Islet precursor cell (in vitro differentiated cells): ENCODE measurements at places on chromosomes 7 and 10.

- DNase-seq, result no peak
These were observed 143.8 kb downstream of the ZNF22 start for GRCh38 chr10:45144326-45145070.

DNA sequence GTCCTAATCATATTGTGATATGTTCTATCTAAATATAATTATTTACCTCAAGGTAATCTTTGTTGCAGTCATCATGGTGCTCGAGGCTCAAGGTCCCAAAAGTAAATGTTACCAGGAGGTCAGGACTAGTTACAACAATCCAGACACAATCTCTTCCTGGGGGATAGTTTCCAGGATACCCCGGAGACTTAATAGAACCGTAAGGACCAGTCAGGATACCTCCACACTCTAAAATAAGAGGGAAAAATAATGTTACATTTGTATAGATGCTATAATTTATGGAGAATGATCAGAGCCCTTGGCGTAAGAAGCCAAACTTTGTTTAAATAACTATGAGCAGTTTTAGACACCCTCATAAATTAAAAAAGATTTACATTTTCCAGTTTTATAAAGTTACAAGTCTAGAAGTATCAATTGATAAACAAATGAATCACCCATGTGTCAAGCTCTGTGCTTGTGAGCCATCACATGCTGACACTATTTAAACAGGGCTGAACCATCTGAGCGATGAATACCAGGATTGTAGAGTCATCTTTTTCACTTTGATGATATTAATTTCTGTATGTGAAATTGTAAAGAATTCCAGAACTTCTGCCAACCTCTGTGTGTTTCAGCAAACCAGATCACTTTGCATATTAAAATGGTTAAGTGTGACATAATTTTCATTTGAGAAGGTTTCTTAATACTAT is 41.3 kb downstream of the CUBN start:
- DNase-seq, result no peak

GRCh38 chr7:14013898-14014297 is 24.4 kb upstream of the ETV1 start:
- no peak for DNase-seq

- peak; percentile 80 for DNase-seq
These were observed 3.4 kb downstream of the CALHM2 start for GRCh38 chr10:103448746-103449145.

DNA sequence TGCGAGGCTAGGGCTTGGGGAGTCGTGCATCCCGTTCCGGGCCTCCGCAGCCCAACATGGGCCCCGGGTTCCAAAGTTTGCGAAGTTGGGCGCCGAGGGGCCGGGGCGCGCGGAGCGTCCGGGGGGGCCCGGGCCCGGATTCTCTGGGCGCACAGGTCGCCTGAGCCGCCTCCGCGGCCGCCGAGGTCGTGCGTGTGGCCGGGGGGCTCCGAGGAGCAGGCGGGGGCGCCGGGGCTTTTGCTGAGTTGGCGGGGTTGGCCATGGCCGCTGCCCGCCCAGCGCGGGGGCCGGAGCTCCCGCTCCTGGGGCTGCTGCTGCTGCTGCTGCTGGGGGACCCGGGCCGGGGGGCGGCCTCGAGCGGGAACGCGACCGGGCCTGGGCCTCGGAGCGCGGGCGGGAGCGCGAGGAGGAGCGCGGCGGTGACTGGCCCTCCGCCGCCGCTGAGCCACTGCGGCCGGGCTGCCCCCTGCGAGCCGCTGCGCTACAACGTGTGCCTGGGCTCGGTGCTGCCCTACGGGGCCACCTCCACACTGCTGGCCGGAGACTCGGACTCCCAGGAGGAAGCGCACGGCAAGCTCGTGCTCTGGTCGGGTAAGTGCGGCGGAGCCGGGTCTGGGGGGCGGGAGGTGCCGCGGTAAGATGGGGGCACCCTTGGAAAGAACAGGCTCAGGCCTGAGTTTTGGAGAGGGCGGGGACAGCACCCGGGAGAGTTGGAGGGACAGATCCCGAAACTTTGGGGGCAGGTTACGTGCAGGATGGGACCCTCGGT is 643 bp downstream of the SMO start:
- peak; percentile 63 for DNase-seq

DNA sequence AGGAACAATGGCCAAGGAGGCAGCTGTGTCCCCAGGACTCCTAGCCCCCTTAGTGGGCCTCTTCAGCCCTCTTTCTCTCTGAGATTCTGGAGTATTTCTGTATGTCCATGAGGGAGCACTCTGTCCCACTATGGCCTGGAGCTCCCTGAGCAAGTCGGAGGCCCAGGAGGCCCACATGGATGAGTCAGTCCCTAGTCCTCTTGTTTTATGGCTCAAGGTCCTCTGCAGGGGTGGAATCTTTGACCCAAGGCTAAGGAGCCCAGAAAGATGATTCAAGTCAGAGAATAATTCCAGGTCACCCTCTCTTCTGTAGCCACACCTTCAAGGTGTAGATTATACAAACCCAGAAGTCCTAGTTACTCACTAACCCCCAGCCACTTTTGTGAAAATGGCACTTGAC is 125.6 kb downstream of the PLXNA4 start:
- no peak for DNase-seq

DNA sequence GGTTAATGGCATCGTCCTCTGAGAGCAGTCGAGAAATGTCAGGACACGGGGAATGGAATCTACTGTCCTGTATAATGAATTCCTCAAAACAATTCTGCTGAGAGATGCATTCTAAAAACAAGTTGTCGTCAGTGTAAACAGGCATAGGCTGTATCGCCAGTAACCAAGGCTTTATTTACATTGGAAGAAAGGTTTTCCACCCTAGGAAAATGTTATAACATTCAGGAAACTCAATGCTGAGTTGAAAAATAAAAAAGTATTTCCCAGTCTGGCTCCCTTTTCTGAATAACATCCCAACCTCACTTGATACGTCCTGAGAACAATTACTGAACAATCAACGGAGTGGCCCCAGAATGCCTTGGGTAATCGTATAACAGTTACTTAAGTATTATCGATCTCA is 79.6 kb upstream of the UCN3 start:
- no peak for DNase-seq

DNA sequence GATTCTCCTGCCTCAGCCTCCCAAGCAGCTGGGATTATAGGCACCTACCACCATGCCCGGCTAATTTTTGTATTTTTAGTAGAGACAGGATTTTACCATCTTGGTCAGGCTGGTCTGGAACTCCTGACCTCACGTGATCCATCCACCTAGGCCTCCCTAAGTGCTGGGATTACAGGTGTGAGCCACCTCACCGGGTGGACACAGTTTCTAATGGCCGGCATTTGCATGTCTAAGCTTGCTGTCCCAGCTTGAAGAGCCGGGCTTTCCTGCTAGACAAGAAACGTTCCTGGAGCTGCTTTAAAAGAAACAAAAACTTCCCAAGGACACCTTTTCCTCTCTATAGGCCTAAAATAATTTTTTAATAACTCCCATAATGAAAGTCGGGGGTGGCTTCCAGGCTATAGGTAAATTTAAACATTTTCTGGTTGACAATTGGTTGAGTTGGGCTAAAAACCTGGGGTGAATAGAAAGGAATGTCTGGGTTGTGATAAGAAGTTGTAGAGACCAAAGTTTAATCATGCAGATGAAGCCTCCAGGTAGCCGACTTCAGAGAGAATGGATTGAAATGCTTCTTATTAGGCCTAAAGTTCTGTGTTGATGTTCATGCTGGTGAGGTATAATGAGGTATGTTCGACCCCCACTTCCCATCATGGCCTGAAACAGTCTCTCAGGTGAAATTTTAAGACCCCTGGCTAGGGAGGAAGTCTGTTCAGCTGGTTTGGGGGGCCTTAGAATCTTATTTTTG is 8.8 kb downstream of the ACADSB start:
- DNase-seq, result no peak

DNA sequence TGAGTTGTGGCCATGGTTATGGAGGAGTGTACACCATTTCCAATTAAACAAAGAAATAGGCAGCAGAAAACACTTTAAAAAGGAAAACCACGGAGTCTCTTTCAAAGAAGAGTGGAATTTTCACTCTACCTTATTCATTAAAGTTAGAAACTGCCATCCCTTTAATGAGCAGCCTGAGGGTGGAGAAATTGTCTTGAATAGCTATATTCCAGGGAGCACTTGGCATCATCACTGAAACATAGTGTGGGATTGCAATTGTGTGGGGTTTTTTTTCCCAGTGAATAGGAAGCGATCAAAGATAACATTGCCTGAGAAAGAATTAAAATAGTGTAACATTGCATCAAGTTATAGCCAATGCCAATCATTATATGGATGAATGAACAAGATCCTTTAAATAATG is 191.6 kb downstream of the TEX36 start:
- DNase-seq, result no peak

- DNase-seq, result no peak
These were observed 50.5 kb downstream of the TMEM209 start for GRCh38 chr7:130154501-130155317.

DNA sequence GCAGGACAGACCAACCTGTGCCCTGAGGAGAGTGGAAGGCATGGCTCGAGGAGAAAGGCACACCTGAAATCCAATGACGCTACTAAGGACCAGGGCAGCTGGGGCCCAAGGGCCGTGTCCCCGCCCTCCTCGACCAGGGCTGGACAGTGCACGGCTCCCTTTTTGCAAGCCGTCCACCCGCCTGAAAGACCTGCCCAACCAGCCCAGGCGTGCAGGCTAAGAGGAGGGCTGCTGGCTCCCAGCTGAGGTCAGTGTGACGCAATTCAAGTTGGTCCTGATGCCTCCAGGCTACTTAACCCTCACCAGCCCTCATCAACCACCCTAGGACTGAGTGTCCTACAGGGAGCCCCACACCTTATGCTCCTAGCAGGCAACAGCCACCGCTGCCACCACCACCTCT is 69.3 kb downstream of the DLG5 start:
- peak; percentile 93 for DNase-seq

DNA sequence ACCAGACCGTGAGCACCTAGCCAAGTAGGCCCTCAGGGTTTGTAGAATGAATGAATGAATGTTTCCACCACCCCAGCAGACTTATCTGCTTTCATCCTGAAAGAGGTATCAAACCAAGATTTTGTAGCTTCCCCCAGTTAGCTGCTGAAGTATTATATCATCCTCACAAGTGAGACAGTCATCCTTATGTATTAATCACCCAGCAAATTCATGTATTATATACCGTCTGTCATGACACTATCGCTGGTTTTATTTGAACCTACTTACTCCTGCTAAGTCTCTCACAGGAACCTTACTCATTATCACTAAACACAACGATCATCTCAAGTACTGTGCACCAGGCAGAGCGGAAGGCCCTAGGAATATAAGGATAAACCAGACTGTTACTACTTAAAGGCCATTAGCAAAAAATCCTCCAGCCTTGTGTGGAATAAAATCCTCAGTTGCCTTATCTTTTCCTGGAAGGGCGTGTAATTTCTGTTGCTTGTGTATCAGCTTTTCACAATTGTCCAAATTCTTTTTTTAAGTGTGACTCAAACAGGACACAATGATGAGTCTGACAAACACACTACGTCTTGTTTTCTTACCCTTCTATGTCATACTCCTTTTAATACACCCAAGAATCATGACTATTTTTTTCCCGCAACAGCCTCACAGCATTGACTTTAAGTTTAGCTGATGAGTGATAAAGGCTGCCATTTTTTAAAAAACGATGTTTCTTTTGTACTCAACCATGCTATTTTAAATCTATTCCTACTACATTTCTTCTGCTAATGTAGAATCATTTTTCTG is 176.1 kb upstream of the KLF14 start:
- DNase-seq, result no peak

GRCh38 chr10:122112625-122113160 is 123.7 kb downstream of the TACC2 start:
- DNase-seq, result peak; percentile 97

DNA sequence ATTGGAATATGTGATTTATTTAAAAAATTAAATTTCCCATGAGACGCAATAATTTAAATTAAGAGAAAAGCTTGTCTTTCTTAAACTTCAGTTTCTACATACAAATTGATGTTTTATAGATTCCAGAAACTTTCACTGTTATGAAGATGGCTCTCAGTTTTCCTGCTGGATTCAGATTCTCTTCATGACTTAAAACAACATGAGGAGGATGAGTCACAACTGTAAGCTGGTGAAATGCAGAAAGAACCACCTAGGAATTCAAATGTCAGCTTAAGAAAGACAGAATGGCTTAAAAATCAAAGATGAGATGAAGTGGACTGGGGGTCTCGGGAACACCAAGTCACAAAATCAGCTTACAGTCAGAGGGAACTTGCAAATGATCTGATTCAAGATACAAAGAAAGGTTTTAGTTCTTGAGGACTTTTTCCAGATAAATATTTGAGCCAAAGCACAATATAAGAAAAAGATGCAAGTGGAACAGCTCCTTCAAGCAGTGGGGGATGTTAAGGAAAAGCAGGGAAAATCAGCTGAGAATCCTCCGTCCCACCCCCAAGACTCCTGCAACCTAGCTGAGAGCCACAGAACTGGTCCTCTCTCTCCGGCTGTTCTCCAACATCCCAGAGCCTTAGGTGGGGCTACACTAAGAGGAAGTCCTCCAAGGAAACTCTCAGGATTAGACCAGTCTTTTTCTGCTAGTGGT is 279.8 kb downstream of the KCNMA1 start:
- DNase-seq, result no peak

DNA sequence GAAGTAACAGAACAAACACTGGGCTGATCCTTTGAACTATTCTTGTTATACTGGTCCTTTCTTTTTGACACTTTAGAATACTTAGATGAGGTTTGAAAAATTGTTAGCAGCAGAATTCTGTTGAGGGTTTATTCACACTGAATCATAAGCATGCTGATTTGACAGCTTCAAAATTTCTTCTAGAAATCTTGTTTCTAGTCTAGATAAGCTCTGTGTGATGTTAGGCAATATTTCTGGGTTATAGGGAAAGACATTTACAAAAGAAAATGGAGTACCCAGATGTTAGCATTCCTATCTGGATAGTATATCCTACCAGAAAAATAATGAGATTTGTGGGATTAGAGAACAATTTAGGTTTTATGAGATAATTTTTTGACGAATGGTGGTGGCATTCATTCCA is 12.1 kb downstream of the CSTF2T start:
- DNase-seq, result no peak
